ENCODE measurements at places on chromosomes 13 and 19.
A peak's percentile ranks its signal among the peaks of the same experiment; 100 is the strongest.

GRCh38 chr13:42859760-42860159 lies 78.4 kb downstream of the FAM216B start:
- DNase-seq, result no peak

DNA sequence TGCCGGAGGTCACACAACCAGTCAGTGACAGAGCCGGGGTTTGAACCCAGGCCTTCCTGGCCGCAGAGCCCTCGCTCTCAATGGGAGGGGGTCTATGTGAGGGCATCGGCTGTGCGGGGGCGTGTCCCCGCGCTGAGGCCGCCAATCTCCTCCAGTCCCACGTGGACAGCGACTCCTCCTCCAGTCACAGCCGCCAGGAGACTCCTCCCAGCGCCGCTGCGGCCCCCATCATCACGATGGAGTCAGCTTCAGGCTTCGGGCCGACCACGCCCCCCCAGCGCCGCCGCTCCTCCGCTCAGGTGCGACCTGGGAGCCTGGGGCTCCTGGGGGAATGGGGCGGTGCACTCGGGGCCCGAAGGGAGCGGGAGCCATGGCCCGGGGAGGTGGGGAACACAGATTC lies 6.0 kb downstream of the SPRED3 start:
- peak; percentile 45 for DNase-seq

- DNase-seq, result no peak
Measured at GRCh38 chr13:26923824-26924605, 163.4 kb upstream of the GPR12 start.

- DNase-seq, result no peak
Measured at GRCh38 chr19:49968279-49968922, 7.4 kb upstream of the SIGLEC11 start.

DNA sequence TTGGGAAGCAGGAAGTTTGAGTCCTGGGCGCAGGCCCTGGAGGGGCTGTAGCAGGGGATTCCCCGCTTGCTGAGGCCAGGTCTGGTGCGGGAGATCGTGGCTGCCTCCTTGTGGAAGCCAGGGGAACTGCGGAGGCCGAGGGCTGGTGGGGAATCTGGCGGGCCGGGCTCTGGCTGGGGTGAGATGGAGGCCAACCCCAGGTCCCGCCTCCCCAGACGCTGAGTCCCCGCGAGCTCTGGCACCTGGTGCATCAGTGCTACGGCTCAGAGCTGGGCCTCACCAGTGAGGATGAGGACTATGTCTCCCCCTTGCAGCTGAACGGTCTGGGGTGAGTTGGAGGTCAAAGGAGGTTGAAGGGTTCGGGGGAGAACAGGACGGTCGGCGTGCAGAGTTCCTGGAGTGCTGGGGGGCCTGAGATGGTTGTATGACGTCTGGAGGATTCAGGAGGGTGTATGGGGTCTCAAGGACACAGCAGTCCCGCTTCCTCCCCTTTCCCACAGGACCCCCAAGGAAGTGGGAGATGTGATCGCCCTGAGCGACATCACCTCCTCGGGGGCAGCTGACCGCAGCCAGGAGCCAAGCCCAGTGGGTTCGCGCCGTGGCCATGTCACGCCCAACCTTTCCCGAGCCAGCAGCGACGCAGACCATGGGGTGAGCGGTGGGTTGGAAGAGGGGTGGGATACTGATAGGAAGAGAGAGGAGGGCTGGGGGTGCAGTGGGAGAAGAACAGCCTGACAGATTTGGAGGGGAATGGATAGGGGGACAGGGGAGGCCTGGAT lies 13.1 kb downstream of the GRAMD1A start:
- peak; percentile 70 for DNase-seq

Data from T-helper 17 cell (primary cell).